ENCODE measurements at places on chromosomes 11 and 22. TPM values are rescaled to one million over a fixed set of nuclear protein-coding genes. Genes with fewer than 3 reads are reported as not detected.

Gene TRMT2A
- total RNA-seq: 55.3 TPM

Gene SCGB1D2
- not detected for total RNA-seq

Gene ELFN2
- 0.47 TPM for total RNA-seq

Gene MMP8
- not detected for total RNA-seq

Gene RANBP1
- total RNA-seq: 162 TPM

Gene CATSPERZ
- total RNA-seq: 0.27 TPM

Gene AMOTL1
- total RNA-seq: 35.2 TPM

Gene TRIM51
- not detected for total RNA-seq

Gene LSP1
- total RNA-seq: 1.5 TPM

Gene OR52I1
- not detected for total RNA-seq

Gene C1QTNF5
- total RNA-seq: 65.6 TPM

Gene GAL
- 0.28 TPM for total RNA-seq

Gene IL18
- 5.5 TPM for total RNA-seq

Gene CALCB
- under 0.01 TPM for total RNA-seq

Gene THRSP
- not detected for total RNA-seq

Gene PUS3
- 12.9 TPM for total RNA-seq

Gene IGSF9B
- total RNA-seq: 0.09 TPM

Gene IGSF22
- not detected for total RNA-seq

Gene MS4A7
- not detected for total RNA-seq

Gene POU2AF3
- not detected for total RNA-seq

Gene PLET1
- not detected for total RNA-seq

Gene GGA1
- total RNA-seq: 29.3 TPM

Gene OR10AG1
- total RNA-seq: not detected

Gene HBD
- not detected for total RNA-seq

Gene TSSK2
- total RNA-seq: not detected

Gene ESAM
- 70.7 TPM for total RNA-seq

Gene CRYBB2
- total RNA-seq: 0.18 TPM

Gene C2CD2L
- total RNA-seq: 1.8 TPM

Gene ARHGAP8
- total RNA-seq: not detected

Gene LRRN4CL
- 0.09 TPM for total RNA-seq

Gene FAM180B
- total RNA-seq: 0.09 TPM

Gene OSBPL5
- 22.1 TPM for total RNA-seq

Gene F2
- not detected for total RNA-seq

Gene NLRP6
- total RNA-seq: not detected

Gene GVQW3
- 2.1 TPM for total RNA-seq

Gene KCNJ11
- 0.18 TPM for total RNA-seq

Gene KDM4D
- total RNA-seq: 0.72 TPM

Gene SYNGR1
- total RNA-seq: 0.72 TPM

Gene ASRGL1
- total RNA-seq: 28.3 TPM

Gene DERL3
- total RNA-seq: 0.63 TPM

Gene ADM2
- under 0.01 TPM for total RNA-seq

Gene TH
- total RNA-seq: not detected

Gene CARD16
- total RNA-seq: 42.3 TPM

Gene MYOD1
- not detected for total RNA-seq

Gene PRODH
- under 0.01 TPM for total RNA-seq

Gene STIM1
- total RNA-seq: 17.5 TPM

Gene TP53I11
- total RNA-seq: 28.9 TPM

Gene TBCEL
- total RNA-seq: 18.9 TPM

Gene RIBC2
- total RNA-seq: 0.72 TPM

Gene ATG16L2
- total RNA-seq: 17.8 TPM

Gene KCTD17
- total RNA-seq: 31.2 TPM

All from endothelial cell of coronary artery (primary cell).